ENCODE measurements at places on chromosomes 2 and 18.

DNA sequence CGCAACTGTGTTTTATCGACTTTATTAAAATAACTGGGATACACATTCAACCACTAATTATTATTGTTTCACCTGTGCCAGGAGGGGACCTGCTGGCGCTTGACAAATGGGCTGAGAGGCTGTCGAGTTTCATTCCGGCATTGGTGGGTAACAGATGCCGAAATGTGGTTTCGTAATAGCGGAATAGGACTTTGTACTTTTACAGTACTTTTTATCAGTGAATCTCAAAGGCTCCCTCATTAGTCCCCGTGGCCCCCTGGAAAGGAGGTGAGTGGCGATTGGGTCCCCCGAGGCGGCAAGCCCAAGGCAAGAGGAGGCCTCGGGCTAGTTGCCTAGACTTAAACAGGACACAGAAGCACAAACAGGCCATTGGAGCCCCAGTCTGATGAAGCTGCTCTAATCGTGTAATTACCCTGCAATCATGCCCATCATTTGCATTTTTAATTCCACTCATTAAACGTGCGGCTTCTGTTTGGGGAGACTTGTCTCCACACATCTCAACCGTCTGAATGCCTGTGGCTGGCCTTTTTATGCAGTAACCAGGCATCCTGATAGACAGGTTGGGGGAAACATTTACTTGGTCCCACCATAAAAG is 193.2 kb downstream of the INO80D start:
- no peak for DNase-seq

GRCh38 chr2:181973171-181973783 is 12.4 kb upstream of the PPP1R1C start:
- DNase-seq = no peak

DNA sequence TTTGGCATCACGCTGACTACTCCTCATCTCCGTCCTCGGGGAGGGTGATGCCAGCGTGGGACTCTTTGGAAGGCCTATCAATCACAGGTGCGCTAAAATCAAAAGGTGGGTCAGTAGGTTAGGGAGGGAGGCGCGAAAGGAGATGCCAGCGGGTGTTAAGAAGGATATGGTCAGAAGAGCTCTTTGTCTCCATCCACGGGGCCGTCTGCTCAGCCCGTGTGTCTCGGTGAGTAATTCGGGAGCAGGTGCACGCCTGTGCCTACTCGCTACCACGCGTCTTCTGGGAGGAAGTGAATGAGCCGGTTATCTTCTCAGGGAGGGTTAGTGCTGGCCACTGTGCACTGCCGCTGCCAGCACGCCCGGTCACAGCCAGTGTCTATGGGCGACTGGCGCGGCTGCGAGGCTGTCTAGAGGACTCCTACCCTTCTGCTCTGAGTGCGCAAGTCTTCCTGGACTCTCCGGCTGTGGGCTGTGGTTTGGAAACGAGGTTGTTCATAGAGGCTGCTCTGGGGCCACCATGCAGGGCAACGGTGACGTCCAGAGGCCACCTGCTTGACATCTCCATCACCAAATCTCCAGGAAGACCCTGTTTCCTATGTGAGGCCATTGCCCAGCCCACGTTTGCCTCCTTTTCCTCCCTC is 153.4 kb downstream of the MBP start:
- no peak for DNase-seq

DNA sequence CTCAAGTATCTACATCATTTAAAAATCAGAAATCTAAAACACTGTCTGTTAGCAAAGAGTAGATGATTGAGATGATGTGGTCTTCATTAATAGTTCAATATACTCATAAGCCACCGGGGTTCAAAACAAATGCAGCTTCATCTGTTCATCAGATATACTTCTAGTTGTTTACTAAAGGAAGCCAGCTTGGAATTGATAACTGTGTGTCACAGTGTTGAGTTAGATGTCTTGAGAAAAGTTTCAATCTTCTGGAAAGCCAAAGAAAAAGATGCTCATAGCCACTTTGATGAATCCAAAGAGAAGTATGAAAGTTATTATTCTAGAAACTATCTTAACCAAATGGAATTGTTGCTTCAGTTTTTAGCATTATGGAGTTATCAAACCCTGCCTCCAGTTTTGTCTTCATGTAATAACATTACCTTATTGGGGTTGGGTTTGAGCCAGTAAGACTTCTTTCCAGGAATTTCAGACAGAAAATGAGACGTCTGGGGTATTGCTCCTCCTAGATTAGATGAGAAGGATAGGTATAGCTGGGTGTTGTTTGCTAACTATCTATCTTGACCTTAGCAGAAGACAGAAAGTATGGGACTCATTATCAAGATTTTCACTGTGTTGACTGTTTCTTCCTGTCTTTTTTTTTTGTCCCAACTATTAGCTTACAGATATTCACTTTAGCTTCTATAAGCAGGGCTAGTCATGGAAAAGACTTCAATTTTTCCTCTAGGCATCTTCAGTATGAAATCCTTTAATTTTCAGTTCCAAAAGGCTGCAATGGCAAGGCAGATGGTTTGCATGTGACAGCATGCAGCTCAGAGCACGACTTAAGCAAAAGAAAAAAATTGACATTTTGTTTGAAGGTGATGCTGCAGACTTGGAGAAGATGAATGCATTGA is 66.5 kb downstream of the LNPK start:
- DNase-seq = no peak

DNA sequence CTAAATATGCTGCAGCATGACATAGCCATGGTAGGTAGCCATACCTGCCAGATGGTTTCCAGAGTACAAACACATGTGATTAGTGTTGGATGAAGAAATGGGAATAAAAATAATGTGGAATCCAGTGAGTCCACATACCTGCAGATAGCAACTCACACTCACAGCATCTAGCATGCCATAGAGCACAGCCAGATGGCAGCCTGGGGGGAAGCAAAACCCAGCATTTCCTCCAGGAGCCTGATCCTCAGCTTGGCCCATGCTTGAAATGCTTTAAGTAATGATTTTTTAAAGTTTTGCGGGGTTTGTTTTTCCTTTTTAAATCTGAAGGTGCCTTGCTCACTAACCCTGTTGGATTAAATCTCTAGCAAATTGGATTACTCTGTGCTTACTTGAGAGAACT is 535.1 kb downstream of the STK39 start:
- no peak for DNase-seq

GRCh38 chr2:58911877-58912276 is 670.8 kb upstream of the FANCL start:
- no peak for DNase-seq

- DNase-seq = peak; percentile 66
Observed at GRCh38 chr2:73175663-73176204, 26.6 kb upstream of the NOTO start.
